Thyroid gland (tissue), 4 donors: ENCODE measurements at places on chromosomes 2 and 18.

DNA sequence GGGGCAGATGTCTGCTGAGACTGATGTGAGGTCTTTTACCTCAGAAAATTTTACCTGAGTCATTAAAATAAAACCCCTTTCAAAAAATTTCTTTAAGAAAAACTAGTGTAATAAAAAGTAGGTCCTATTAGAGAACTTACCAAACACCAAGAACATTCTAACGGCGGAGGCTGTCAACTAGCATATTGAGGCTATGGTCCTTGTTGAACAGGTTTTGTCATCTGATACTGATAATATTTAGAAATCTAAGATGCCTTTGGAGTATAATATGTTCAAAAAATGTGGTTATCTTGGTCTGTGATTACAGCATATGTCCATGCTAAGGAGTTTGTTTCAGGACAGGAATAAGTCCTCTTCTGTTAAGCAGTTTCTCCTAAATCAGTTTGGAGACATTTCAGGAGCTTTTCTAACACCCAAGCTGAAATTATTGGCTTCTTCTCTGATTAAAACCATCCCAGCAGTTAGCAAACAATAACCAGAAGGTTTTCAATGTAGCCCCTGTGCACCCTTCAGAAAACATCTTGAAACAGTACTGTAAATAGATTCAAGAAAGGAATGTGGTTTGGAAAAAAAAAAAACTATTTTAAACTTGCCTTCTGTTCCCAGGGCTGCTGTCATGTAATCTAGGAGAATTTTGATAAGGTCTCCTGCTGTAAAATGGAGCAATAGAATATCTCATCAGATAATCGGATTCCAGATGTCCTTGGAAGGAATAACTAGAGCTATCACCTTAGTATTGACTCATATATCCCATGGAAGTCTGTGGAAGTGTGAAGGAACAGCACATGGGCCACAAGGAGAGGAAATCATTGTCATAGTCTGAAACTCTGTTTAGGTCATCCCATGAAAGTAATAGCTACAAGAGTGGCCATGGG is 58.7 kb upstream of the B3GNT2 start:
- H3K36me3 ChIP-seq: no peaks in the 10 kb centered on the region
- no peaks in the 10 kb centered on the region for H3K4me1 ChIP-seq
- H3K27me3 ChIP-seq: no peaks in the 10 kb centered on the region
- H3K27ac ChIP-seq: no peak overlapping the region

DNA sequence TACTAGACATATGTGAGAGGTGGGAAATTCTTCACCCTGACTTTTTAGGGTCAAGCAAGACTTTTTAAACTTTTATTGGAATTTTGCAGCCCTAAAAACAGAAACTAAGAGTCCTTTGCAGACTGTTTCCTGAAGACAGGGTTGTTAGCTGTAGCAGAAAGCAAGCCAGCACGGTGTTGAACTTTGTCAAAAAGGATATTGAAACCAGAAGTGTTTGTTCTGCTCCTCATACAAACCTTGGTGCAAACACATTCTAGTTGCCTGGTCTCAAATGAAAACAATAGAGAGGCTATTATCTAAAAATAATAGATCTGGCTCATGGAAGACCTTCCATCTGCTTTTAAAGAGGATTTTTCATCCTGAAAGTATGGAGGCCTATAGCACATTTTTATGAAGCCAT is 65.8 kb upstream of the IGFBP5 start:
- H3K27me3 ChIP-seq: no peaks in the 10 kb centered on the region
- H3K27ac ChIP-seq: peak overlapping the region; percentile 91
- DNase-seq: peak; percentile 33
- peaks cover 56% of the 10 kb centered on the region for H3K4me1 ChIP-seq
- H3K4me3 ChIP-seq: no peak overlapping the region

DNA sequence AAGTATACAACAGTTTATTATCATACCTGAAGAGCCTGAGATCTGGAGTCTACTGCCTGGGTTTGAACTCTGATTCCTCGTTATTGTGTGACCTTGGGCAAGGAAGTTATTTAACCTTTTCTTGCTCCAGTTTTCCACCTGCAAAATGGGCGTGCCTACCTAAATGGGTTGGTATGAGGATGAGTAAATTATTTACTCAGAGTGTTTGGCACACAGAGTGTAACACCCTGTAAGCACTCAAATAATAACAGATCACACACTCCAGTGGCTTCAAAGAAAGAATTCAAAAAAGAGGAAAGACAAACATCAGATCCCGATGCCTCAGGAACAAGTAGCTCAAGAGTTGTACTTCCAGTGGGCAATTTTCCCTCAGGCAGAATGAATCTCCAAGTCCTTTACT is 2.4 kb downstream of the SRD5A2 start:
- DNase-seq: no peak
- H3K36me3 ChIP-seq: no peaks in the 10 kb centered on the region
- H3K4me3 ChIP-seq: no peak overlapping the region

DNA sequence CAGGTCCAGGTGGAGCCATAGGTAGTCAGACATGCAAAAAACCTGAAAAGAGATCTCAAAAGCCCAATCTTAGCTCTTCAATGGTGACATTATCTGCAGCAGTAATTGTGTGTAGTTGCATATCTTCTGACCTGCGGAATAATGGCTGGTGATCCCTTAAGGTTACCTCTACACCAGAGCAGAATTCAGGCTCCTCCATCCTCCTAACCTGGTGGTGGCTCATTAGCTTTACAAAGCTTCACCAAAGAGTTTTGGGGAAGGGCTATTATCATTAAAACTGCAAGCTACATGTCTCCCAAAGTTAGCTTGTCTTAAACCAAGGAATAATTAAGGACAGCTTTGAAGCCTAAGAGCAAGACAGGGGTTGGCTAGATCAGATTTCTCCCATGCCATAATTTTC is 42.6 kb upstream of the CHST9 start:
- no peaks in the 10 kb centered on the region for H3K4me1 ChIP-seq
- H3K36me3 ChIP-seq: no peaks in the 10 kb centered on the region
- H3K27me3 ChIP-seq: no peaks in the 10 kb centered on the region
- H3K27ac ChIP-seq: no peak overlapping the region
- no peak for DNase-seq
- no peak overlapping the region for H3K4me3 ChIP-seq

- no peak for DNase-seq
- H3K27me3 ChIP-seq: no peaks in the 10 kb centered on the region
- H3K27ac ChIP-seq: no peak overlapping the region
Measured at GRCh38 chr2:143564419-143564818, 435.2 kb downstream of the ARHGAP15 start.

- H3K27ac ChIP-seq: peak overlapping the region; percentile 5
- H3K4me3 ChIP-seq: no peak overlapping the region
- H3K36me3 ChIP-seq: no peaks in the 10 kb centered on the region
- no peaks in the 10 kb centered on the region for H3K27me3 ChIP-seq
- no peak for DNase-seq
- peaks cover 4% of the 10 kb centered on the region for H3K4me1 ChIP-seq
Measured at GRCh38 chr2:30379481-30379880, 67.6 kb upstream of the LCLAT1 start.

DNA sequence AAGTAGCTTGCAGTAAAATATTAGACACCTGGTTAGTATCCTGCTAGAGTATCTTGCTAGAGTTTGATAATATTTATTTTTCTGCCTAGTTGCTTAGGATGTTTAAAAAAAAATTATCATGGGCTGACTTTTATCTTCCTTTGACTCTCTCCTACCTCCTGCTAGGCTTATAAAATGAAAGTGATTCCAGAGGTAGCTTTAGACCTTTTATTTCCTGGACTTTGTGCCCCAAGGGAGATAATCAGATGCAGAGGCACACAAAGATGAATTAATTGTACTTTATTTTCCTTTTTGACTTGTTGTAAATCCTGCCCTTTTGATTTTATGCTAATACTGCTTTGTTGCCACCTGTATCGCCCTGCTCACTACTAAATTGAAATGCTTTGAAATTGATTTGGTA is 130.7 kb downstream of the WDSUB1 start:
- peaks cover 3% of the 10 kb centered on the region for H3K36me3 ChIP-seq
- DNase-seq: no peak
- H3K4me3 ChIP-seq: no peak overlapping the region
- H3K4me1 ChIP-seq: peaks cover 82% of the 10 kb centered on the region
- peak overlapping the region; percentile 88 for H3K27ac ChIP-seq

GRCh38 chr2:27262379-27263286 is at the start of gene SLC30A3:
TSS of gene SLC30A3 (minus strand) at chr2:27263047. CDS start at chr2:27262906, 141 bp downstream.
- peaks cover 38% of the 10 kb centered on the region for H3K4me1 ChIP-seq
- no peak within 1 kb of the TSS for H3K4me3 ChIP-seq
- H3K27me3 ChIP-seq: peaks cover 29% of the 10 kb centered on the region
- peak; percentile 51 for DNase-seq
- H3K36me3 ChIP-seq: no peaks in the 10 kb centered on the region

DNA sequence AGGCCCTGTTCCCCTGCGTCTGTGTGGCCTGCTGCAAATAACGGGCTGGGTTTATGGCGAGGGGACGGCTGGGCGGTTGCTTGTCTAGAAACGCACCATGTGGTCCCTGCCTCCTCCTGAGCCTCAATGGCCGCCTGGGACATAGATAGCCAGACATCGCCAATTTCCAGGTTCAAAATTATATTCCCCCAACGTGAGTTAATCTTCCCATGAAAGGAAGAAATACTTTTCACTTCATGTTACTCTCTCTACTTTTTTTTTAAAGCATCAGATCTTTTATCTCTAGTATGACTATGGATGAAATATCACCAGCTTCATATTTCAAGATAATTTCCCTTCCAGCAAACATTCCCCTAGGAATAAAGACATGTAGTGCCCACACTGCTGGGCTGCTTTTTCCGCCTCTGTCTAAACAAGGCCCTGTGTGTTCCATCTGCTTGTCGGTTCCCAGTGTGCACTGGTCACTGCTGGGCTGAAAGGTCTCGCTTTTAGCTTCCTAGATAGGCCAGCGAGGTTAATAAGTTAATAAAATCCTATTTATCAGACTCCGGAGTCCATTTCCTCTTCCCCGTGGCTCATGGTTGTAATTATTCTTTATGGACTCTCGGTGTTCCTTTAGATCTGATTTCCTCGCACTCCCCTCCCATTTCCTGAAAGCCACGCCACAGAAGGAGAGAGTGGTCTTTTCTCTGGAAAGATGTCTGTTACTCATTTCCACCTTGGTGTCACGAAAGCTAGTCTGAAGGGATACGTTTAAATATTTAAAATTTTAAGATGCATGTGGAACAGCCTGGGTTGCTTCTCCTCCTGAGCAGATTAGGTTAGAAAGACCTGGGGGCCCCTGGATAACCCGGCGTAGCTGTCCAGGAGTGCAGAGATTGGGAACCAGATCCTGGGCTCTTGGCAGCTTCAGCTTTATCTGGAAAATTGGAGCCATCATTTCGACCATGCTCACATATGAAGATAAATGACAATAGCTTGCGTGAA is 196.6 kb upstream of the COPS8 start:
- no peak overlapping the region for H3K27ac ChIP-seq
- no peak overlapping the region for H3K4me3 ChIP-seq

GRCh38 chr2:42917425-42917927 is 125.1 kb upstream of the HAAO start:
- no peaks in the 10 kb centered on the region for H3K27me3 ChIP-seq
- peak overlapping the region; percentile 18 for H3K27ac ChIP-seq
- DNase-seq: peak; percentile 34
- H3K4me3 ChIP-seq: no peak overlapping the region

DNA sequence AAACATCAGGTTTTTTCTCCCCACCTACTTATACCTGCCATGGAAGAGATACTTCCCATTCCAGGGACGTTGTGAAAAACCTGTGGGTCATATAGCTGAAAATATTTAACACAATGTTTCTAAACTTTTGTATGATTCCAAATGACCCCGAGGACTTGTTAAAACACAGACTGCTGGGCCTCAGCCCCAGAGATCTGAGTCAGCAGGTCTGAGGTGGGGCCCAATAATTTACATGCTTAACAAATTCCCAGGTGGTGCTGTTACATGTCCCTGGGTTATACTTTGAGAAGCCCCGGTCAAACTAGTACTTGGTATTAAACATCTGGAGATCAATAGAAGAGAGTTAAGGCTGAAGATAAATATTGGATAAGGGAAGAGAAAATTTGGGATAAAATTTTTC is 71.4 kb upstream of the FRZB start:
- H3K4me1 ChIP-seq: peaks cover 4% of the 10 kb centered on the region
- no peak overlapping the region for H3K4me3 ChIP-seq
- no peak for DNase-seq
- H3K27me3 ChIP-seq: no peaks in the 10 kb centered on the region

DNA sequence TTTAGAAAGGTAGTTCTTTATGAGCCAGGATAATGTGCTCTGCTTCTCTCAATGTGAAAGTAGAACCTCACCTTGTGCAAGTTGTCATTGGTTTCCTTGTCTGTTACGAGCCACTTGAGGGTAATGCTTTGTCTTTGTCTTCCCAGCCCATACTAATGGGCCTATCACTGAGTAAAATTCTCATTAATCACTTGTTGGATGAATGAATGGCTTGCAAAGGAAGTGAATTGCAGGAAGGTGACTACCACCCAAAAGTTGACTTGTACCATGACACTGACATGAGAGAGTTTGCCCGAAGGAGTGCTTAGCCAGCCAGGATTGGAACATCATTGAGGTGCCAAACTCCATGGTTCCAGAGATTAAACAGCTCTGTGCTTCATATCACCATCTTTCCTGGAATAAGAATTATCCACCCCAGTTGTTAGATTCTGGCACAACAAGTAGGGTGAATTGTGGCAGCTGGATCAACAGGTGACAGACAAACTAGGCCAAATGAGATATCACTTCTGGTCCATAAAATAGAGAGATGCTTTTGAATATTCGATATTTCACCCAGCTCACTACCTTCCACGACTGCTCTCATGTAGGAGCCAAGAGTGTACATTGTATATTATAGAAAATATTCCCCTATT is 20.5 kb upstream of the CD28 start:
- DNase-seq: no peak
- peaks cover 15% of the 10 kb centered on the region for H3K4me1 ChIP-seq
- H3K4me3 ChIP-seq: no peak overlapping the region
- peak overlapping the region; percentile 36 for H3K27ac ChIP-seq
- H3K27me3 ChIP-seq: no peaks in the 10 kb centered on the region
- H3K36me3 ChIP-seq: no peaks in the 10 kb centered on the region

DNA sequence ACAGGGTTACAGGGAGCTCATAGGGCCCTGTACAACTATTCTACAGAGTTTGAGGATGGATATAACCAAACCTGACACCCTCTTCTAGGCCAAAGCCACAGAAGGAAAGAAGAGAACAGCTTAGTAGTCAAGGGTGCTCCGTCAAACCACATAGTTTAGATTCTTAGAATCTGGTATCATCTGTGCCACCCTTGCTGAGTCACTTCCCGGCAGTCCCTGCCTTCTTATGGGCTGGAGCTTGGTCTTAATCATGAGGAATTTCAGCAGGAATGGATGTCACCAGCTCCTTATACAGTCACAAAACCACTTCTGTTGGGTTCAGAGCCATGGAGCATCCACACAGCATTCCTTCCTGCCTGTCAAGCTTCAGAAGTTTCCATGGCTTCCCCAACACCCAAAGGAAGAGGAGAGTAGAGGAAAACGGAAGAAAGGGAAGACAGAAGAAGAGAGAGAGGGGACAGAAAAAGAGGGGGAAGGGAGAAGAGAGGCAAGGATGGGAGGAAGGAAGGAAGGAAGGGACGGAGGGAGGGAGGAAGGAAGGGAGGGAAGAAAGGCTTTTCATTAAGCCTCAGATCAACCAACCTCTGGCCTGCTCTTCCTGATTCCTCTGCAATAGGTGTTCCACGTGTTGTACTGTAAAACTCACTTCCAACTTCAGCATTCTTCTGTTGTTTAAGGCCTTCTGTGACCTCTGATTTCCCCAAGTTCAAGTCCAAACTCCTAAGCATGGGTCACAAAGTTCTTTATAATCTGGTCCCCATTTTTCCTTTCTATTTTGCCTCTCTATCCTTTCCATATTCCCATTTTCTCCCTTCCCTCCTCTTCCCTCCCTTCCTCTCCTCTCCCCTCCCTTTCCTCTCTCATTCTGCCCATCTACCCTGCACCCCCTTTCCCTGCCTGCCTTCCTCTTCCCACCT is 246.1 kb upstream of the TNP1 start:
- DNase-seq: no peak
- no peaks in the 10 kb centered on the region for H3K27me3 ChIP-seq
- no peak overlapping the region for H3K4me3 ChIP-seq
- H3K36me3 ChIP-seq: no peaks in the 10 kb centered on the region
- H3K27ac ChIP-seq: no peak overlapping the region
